ENCODE measurements at places on chromosomes 4 and X.

GRCh38 chr4:107826421-107826980 lies 1.8 kb downstream of the SGMS2 start:
- no peak for DNase-seq

DNA sequence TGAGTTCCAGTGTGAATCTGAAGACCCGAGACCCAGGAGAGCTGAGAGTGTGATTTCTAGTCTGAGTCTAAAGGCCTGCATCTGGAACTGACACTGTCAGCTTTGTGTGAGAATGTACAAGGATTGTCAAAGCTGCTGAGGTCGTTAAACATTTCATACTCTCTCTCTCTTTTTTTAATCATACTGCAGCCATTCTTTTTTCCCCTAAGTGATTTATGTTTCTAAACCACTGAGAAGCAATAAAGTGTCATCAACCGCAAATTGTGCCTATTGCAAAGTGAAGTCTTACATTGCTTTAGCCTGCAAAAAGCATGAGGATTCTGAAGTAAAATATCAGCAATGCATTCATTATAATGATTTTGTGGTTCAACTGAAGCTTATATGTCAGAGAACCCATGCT lies 106.0 kb downstream of the ASMT start:
- no peak for DNase-seq

GRCh38 chrX:50375481-50376267 lies 95.0 kb downstream of the DGKK start:
- no peak for DNase-seq

GRCh38 chrX:1102786-1103185 lies 109.7 kb downstream of the CRLF2 start:
- no peak for DNase-seq

DNA sequence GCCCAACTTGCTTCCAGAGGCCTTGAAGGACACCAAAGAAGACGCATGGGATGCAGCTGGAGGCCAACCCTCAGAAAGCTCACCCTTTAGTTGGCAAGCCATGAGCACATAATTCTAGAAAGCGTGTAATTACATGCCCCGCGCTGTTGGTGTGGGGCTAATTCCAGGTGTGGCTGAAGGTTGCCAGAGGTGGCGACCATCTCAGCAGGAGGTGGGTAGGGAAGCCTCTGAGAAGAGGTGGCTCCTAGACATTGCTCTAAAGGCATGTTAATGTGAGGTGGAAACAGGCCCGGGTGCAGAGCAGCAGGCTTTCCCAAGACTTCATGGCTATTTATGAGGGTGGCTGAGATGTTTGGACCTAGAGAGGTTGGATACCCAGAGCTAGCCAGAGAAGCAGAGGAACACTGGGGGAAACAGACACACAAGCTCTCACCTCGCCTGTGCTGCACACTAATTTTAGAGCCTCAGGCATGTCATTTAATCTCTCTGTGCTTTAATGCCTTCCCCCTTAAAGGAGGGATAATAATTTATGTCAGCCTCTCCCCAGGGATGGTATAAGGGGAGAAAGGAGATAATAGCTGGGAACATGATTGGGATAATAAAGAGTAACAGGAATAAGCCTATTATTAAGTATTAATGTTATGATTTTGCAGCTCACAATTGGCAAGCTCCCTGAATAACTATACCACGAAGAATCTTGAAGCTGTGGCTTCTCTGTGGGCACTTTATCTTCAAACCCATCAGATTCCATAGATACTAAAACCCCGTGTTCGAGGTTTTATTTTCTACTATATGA lies 60.0 kb upstream of the HELT start:
- DNase-seq = no peak

- no peak for DNase-seq
Observed at GRCh38 chrX:103361798-103362197, 5.5 kb downstream of the TCEAL9 start.

GRCh38 chrX:121832446-121832845 lies 785.0 kb downstream of the GLUD2 start:
- no peak for DNase-seq

GRCh38 chrX:124358800-124359383 lies 12.5 kb downstream of the SH2D1A start:
- DNase-seq = no peak

- no peak for DNase-seq
Observed at GRCh38 chr4:118849867-118850487, 14.1 kb upstream of the SEC24D start.

- DNase-seq = no peak
Observed at GRCh38 chr4:152949930-152950329, 13.8 kb downstream of the FHDC1 start.

DNA sequence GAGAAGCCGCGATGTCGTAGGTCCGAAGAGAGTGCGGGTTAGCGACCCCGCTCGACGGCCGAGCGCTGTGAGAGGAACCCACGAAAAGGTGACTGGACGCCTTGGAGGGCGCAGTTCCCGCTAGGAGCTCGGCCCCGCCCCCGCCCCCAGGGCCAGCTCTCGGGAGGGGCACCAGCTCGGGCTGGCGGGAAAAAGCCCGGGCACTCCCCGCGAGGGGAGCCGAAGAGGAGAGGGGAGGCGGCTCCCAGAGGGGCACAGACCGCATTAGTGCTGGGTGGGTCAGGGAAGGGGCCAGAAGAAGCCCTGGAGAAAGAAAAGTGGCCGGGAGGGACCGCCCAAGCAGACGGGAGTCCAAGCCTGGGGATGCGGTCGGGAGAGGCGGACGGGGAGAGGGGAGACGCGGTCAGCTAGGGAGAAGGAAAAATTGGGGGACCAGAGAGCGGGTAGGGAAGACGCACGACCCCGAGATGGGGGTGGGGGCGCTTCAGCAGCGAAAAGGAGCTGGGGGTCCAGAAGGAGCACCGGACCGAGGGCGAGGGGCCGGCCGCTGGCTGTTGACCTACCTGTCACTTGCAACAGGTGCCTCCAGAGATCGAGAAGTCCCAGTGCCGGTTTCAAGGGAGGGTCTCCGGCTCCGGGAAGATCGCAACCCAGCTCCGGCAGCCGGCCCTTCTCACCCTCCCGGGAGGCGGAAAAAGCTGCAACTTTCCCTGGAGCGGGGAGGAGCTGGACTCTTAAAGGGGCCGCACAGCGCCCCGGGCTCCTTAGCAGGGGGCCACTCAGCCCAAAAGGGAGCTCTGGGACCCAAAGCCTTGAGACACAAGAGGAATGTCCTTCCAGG lies at the start of gene SYTL4:
Gene SYTL4, minus strand, starts transcription at position 681 of the 841 bp plus-strand sequence. CDS start 30,084 bp downstream, outside the sequence.
- DNase-seq = no peak

- no peak for DNase-seq
Observed at GRCh38 chr4:31374256-31374960, 654.2 kb downstream of the PCDH7 start.

- no peak for DNase-seq
Observed at GRCh38 chr4:55608591-55608990, 16.5 kb upstream of the PDCL2 start.

- no peak for DNase-seq
Observed at GRCh38 chrX:133188631-133189030, 29.5 kb downstream of the TFDP3 start.

- DNase-seq = no peak
Observed at GRCh38 chrX:2487366-2487765, 13.4 kb downstream of the DHRSX start.

- no peak for DNase-seq
Observed at GRCh38 chr4:110611968-110612447, 10.9 kb downstream of the PITX2 start.

- peak; percentile 30 for DNase-seq
Observed at GRCh38 chr4:2794486-2795299, 1.8 kb downstream of the SH3BP2 start.
